ENCODE measurements at places on chromosomes 2 and 18.

DNA sequence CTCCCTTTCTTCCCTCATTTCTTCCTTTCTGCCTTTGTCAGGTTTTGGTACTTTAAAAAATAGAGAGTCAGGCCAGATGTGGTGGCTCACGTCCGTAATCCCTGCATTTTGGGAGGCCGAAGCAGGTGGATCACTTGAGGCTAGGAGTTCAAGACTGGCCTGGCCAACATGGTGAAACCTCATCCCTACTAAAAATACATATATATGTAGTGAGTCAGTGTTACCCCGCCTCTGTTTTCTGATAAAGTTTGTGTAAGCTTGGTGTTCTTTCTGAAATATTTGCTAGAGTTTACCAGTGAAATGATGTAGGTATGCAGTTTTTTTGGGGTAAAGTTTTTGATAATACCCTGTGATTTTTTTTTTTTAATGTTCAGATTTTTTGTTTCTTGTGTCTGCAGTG is 58.8 kb downstream of the DGKD start:
- DNase-seq = peak; percentile 64

DNA sequence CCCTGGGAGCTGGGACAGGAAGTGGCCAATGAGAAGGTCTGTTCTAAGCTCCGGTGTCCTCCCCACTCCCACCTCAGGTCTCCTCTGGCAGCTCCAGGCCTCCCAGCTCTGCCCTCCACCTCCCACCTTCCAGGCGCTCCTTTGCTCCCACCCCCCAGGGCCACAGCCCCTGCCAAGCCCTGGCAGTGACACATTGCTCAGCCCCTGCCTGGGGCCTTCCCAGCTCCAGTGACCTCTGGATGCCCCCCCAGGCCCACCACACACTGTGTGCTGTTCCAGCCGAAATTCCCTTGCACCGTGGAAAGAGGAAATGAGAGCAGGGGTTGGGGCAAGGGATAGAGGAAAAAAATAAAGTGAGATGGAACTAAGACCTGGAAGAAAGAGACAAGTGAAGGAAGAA is 289.6 kb downstream of the CYP26B1 start:
- DNase-seq = no peak

DNA sequence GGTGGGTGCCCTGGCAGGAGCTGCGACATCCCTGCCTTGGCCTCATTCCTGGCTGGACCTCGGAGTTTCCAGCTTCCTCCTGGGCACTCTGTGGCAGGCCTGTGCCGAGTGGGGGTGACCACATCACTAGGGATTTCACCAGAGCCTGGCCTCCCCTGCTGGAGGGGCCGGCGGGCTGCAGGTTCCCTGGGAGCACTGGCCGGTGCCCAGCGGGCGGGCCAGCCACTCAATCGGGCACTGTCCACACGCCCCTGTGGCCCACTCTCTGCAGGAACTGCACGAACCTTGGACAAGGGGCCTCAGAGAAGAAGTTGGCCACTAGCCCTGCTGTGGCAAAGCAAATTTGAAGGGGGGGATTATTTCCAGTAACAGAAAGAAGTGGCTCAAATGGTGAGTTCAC is 110.7 kb upstream of the APCDD1 start:
- no peak for DNase-seq

- DNase-seq = peak; percentile 86
These were observed 5.2 kb downstream of the EML6 start for GRCh38 chr2:54728669-54729120.

DNA sequence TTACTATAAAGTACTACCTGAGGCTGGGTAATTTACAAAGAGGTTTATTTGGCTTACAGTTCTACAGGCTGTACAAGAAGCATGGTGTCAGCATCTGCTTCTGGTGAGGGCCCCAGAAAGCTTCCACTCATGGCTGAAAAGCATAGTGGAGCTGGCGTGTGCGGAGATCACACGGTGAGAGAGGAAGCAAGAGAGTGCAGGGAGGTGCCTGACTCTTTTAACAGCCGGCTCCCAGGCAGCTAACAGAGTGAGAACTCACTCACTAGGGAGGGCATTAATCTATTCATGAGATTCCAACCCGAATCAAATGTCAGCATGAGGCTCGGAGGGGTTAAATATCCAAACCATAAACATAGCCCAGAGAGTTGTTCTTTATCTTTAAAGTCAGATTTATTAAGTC is 117.3 kb downstream of the LDLRAD4 start:
- DNase-seq = no peak

DNA sequence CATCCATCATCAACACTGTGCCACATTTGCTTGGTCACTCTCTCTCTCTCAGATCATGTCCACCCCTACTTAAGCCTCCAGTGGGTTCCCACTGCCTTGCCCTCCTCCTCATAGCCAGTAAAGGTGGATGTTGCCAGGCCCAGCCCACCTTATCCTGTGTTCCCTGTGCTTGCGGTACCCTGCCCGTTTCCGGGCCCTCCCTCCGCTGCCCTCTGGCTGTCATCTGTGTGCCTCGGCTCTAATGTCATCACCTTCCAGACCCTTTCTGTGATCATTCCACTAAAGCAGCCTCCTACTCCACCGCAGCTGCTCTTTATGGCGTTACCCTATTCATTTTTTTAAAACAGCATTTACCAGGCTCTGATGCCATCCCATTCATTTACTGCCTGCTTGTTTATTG is 305.7 kb upstream of the SKOR2 start:
- no peak for DNase-seq

DNA sequence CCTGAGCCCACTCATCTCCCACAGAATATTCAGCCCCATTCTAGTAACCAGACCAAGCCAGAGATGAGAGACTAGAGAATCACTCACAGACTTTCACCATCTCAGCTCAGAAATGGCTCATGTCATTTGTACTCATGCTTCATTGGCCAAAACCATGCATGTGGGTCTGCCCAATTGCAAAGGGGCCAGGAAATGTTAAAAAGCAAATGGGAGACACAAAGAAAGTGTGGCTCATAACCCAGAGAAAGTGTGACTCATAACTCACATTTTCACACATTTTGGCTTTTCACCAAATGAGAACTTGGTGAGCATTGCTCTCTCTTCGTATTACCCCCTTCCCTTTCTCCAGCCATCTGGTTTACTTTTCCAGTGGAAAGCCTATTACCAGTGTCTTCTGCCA is 66.2 kb downstream of the MDH1 start:
- DNase-seq = no peak

DNA sequence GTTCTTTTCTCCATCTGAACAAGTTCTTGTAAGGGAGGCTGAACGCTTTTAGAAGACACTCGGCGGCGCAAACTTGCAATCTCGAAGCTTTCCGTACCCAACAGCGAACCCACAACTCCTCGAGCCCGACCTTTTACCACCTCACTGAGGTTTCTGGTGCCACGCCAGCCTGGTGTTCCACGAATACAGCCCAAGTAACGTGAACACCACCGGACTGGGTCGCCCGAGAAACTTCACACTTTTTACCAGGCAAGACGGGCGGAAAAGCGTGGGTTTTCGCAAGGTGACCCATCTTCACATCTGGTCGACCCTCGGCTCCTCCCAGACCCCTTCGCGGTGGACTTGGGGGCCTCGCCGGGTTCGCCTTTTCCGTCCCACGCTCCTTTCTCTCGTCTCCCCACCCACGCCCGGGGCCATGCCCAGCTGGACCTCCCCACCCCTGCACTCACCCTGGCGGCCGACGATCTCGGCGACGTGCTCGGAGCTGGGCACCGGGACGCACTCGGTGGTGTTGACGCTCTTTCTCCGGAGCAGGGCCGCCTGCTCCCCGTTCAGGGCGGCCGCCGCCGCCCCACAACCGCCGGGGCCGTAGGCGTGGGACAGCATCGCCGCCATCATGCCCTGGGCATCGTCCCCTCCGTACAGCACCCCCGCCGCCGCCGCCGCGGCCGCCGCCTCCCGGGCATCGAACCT is 1.2 kb downstream of the MEX3C start:
- DNase-seq = peak; percentile 26

- no peak for DNase-seq
These were observed 181.2 kb downstream of the UBE2E3 start for GRCh38 chr2:181161615-181162014.

- peak; percentile 30 for DNase-seq
These were observed 5.2 kb downstream of the ZNF638 start for GRCh38 chr2:71336802-71337201.

GRCh38 chr2:211376410-211376809 is 820.0 kb downstream of the CPS1 start:
- DNase-seq = no peak

DNA sequence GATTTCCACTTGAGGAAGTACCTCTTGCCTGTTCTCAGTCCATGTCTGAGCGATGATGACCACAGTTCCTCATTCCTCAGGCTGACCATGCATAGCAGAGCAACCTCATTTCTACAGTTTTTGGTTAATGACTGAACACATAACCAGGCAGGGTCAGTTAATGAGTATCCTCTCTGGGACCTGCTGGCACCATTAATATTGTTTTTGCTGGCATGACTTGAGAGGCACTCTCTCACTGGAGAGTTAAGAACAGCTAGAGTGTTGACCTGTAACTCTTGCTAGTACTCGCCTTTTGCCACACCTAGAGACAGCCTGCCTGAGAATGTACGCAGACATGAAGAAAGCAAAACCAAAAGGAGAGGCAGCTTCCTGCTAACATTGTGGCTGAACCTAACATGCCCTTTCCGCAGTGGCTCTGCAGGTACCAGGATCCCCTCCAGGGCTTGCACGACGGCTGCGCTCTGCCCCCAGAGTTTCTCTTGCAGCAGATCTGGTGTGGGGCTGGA is 23.9 kb downstream of the PECR start:
- DNase-seq = peak; percentile 88
